ENCODE measurements at places on chromosomes 5 and 9.

GRCh38 chr9:82273121-82273520, 284.5 kb downstream of the SPATA31D1 start:
- no peak for DNase-seq

- no peak for DNase-seq
Observed at GRCh38 chr5:147538236-147538635, 28.4 kb upstream of the DPYSL3 start.

- no peak for DNase-seq
Observed at GRCh38 chr5:16364910-16365309, 100.7 kb downstream of the ZNF622 start.

DNA sequence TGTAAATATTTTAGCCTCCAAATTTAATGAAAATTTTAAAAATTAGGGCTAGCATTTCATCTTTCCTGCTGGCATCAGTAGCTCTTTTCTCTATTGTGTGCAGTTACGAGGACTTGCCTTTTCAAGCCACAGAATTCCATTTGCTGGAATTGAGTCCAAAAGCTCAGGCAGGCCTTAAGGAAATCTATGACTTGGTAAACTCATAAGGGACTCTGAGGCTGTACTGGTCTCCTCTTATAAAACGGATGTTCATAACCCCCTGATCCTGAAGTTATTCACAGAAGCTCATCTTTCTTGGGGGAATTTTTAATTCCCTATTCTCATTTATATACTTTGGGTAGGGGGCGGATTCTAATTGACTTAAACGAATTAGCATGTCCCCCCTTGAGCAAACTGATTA, 23.4 kb downstream of the ANKRA2 start:
- DNase-seq: no peak

GRCh38 chr9:27602142-27602861, 29.0 kb upstream of the C9orf72 start:
- no peak for DNase-seq

DNA sequence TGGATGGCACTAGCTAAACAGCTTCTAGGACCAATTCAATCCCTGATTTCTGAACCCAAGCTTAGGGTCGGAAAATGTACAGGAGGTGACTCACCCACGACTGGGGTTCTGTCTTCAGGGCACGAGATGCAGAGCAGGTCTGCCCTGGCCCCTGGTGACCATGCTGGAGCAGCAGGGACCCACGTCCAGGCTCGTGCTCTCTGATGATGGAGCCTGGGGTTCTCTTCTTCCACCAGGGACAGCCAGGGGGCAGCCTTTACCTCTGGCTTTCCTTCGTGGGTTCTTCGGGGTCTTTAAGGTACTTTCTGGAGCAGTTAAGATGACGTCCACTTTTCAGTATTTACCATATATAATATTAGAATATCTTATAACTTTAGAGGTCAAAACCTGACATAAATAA, 2.1 kb downstream of the CFAP77 start:
- no peak for DNase-seq

DNA sequence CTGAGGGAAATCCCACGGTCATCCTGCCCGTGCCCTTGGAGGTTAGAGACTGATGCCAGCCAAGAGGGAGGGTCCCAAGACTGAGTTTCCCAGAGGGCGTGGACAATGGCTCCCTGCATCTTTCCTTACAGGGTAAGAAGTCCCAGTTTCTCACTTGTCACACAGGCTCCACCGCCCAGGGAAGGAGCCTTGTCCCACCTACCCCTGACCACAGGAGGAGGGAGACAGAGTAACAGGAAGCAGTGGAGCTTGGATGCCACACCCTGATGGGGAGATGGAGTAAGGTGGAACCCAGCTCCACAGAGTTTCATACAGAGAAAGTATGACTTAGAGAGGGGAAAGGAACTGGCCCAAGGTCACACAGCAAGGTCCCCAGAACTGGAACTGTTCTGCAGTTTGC, 9.4 kb upstream of the CD74 start:
- DNase-seq: no peak

GRCh38 chr9:127637322-127637847, 25.3 kb downstream of the STXBP1 start:
- DNase-seq: no peak

DNA sequence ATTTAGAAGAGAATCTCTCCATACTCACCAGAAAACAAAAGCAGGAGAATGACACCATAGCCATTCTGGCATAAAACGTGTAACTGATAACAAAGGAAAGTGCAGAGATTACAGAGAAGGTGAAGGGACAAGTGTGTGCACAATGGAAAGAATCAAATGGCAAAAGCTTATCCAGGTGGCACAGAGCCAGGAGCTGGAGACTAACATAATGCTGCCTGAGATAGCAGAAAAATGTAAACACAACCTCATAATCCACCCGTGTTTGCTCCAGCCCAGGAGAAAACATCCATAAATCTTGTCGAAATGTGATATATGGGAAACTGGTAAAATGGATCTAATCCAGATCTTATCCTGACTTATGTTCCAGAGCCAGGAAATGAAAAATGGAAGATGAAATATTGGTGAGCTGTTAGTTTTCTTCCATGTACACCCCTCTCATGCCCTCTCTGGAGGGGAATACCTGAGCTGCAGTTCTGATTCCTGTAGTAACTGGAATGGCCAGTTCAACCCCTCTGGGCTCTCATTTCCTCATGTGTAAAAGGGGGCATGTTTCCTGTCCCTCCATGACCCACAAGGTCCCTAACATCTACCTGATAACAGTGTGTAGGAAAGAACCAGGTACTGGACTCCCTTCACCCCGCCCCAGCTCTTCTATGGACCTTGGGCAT, 212.3 kb upstream of the DAPK1 start:
- DNase-seq: no peak

- no peak for DNase-seq
Observed at GRCh38 chr5:158492841-158493242, 606.9 kb downstream of the EBF1 start.

- peak; percentile 43 for DNase-seq
Observed at GRCh38 chr9:121201045-121201737, 478 bp downstream of the RAB14 start.

GRCh38 chr5:141637767-141638419, 1.1 kb downstream of the RELL2 start:
- DNase-seq: peak; percentile 55

GRCh38 chr9:129494113-129494789, 126.7 kb downstream of the C9orf50 start:
- DNase-seq: no peak

GRCh38 chr5:45568813-45569212, 127.4 kb downstream of the HCN1 start:
- no peak for DNase-seq

- DNase-seq: no peak
Observed at GRCh38 chr9:107794259-107794658, 304.7 kb upstream of the KLF4 start.

GRCh38 chr5:52150501-52150900, 637.2 kb upstream of the ITGA1 start:
- DNase-seq: no peak

DNA sequence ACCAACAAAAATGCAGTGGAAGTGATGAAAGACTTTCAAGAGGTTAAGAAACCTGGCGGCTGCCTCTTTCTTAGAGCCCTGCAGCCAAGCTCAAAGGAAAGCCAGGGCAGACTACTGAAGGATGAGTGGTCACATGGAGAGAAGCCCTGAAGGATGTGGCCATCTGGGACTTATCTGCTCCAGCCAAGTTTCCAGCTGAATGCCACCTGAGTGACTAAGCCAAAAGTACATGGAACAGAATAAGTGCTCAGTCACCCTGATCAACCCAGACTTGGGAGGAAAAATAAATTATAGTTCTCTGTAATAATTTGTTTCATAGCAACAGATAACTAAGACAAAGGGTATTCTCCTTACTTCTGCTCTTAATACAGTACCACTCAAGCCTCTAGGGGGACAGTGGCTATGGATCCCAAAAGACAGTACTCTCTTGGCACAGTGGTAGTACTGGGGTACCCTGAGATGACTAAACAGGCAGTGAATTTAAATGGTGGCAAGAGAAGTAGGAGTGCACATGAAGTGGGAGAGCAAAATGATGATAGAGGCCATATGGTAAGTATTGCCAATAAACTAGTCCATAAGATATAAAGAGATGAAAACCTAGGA, 182.3 kb downstream of the ELAVL2 start:
- no peak for DNase-seq

GRCh38 chr5:95842854-95843544, 20.5 kb upstream of the GLRX start:
- peak; percentile 76 for DNase-seq

- no peak for DNase-seq
Observed at GRCh38 chr9:72486594-72486955, 34.8 kb upstream of the TMC1 start.

GRCh38 chr9:90880669-90881068, 79.0 kb downstream of the SYK start:
- DNase-seq: no peak

- DNase-seq: no peak
Observed at GRCh38 chr5:52825826-52826225, 38.1 kb downstream of the ITGA1 start.

DNA sequence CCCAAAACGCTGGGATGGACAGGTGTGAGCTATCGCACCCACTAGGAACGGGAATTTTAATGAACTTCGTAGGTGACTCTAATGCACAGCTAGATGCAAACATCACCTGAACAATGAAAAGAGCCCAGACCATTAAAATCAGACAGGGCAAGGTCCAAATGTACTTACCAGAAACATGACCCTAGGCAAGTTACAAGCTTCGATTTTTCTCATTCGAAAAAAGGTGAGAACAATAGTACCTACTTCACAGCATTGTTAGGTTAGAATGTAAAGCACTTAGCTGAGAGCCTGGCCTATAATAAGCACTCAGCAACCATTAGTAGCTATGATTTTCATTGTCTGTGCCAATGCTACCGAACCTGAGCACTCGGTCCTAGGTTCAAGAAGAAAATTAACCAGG, 5.8 kb upstream of the KLHL3 start:
- no peak for DNase-seq

GRCh38 chr9:130906735-130907416, 10.3 kb upstream of the QRFP start:
- DNase-seq: no peak

DNA sequence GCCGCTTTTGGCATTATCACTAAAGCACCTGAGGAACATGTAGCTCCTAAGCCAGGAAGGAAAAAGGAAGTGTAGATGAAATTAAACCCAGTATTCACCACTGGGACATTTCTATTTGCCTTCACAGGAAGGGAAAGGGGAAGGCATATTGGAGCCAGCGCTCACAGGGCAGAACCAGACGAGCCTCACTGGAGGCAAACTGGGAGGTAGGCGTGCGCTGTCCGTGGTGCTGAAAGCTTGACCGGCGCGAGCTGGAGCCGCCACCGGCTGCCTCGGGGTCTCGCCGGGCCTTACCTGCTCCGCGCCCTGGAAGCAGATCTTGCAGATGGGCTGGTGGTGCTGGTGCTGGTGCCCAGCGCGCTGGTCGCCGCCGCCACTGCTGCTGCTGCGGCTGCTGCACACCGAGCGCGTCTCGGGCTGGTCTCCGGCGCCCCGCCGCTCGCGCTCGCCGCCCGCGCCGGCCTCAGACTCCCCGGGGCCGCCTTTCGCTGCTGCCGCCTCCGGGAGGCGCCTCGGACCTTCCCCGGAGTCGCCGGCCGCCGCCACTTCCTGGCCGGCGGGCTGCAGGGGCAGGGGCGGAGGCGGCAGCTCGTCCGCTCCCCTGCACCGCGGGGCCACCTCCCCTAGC, 732 bp downstream of the MARCHF11 start:
- no peak for DNase-seq

GRCh38 chr5:57750282-57750681, 267.7 kb upstream of the ACTBL2 start:
- no peak for DNase-seq

Data from stimulated activated naive CD4-positive, alpha-beta T cell treated with Interleukin-2 at 50 U/mL for 16 hours (primary cell).